ENCODE measurements at places on chromosomes 6 and 20.

GRCh38 chr6:53244399-53244931, 95.8 kb upstream of the GCM1 start:
- DNase-seq = no peak

- no peak for DNase-seq
Observed at GRCh38 chr6:72367439-72367838, 254.4 kb upstream of the KCNQ5 start.

DNA sequence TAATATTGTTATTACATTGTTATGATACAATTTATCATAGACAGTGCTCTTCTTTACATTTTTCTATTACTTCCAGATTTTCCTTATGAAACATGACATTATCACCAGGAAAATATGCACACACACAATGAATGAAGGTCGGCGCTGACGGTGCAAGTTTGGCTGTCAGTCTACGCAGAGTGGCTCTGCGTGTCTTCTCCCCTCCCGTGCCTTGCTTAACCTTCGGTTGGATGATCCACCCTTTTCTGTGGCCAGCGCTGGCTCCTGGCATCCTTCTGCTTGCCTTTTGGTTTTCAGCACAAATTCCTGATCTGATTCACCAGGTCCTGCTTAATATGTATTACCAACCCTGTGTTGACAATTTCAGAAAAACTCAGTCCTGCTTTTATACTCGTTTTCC, 157.4 kb downstream of the TSHZ2 start:
- DNase-seq = no peak

GRCh38 chr6:36862164-36862847, 12.3 kb downstream of the PPIL1 start:
- DNase-seq = no peak

GRCh38 chr6:73121421-73121993, 103.8 kb downstream of the KHDC1L start:
- DNase-seq = no peak

DNA sequence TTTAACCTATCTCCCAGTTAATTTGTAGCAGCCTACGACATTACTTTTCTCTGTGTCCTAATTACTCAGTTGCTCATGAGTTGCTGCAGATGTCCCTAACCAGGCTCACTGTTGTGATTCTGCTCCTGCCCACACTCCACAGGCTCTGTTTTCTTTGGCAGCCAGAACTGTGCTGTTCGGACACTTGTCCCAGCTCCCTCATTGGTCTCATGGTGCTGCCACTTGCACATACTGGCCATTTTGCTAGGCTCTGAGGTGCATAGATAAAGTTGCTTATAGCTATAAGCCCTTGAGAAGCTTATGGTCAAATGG, 55.0 kb downstream of the NOX3 start:
- no peak for DNase-seq

DNA sequence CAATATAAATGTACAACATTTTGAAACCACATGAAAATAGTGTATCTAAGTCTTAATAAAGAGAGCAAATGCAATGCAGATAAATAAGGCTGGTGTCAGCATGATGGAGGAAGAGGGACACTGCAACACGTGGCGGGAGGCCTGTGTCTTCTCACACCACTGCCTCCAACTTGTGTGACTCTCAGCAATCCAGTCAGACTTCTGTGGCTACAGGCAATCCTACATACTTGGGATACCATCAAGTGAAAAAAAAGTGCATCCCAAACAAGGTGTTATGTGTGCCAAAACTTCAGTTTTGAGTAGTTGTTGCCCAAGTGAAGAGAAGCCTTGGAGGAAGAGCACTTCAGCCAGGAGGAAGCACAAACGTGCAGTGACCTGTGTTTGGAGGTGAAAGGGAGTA, 68.6 kb downstream of the PKIB start:
- DNase-seq = no peak

GRCh38 chr20:51542571-51543421, at the start of gene NFATC2:
Gene NFATC2, minus strand, starts transcription at chr20:51542719. Its CDS starts 220 bp downstream, at chr20:51542499.
- DNase-seq = peak; percentile 41

DNA sequence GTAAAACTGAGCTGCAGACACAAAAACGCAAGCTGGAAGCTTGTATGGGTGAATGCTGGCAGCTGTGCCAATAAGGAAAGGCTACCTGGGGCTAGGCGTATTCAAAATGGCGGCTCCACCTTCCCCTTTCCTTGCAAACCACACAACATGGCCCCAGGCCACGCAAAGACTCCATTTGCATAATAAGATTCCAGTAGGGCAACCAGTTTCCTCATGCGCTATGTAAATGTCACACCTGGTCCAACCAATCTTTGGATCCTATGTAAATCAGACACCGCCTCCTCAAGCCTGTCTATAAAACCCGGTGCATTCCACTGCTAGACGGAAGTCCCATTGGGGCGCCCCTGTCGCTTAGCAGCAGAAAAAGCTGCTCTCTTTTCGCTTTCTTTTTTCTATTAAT, 505.9 kb upstream of the BTBD3 start:
- DNase-seq = no peak

Measured in NCI-H774 (cell line).